CD4-positive, alpha-beta T cell treated with Interleukin-17A for 4 hours (primary cell): ENCODE measurements at places on chromosomes 1 and 21.
A peak's percentile ranks its signal among the peaks of the same experiment; 100 is the strongest.

DNA sequence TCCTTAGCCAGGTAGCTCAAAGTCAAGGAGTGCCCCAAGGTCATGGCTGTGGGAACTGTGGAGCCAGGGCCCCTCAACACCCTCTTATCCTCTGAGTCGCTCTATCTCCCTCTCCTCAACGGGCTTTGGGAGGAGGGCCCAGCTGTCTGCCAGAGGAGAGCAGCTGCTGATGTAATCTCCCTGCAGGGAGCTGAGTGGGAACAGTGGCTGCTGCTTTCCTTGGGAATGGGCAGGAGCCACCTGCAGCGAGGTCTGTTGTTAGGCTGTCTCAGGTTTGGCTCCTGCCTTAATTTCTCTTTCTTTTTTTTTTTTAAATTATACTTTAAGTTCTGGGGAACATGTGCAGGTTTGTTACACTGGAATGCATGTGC lies 58.8 kb upstream of the MAP1LC3C start:
- no peak for DNase-seq

DNA sequence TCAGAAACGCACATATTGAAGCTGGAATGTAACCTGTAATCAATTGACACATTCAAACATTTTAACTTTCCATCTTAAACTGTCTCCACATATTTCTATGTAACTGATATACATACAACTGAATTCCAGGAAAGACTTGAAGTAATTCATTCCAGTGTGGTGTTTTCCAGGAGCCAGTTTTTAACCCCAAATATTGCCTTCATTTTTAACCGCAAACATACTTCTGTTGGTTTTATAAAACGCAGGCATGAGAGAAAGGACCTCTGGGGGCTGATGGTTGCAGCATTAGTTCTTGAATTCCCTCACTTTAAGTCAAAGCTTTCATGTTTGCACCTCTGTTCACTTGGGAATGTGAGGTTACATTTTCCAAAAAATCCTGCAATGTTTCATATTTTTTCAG lies 204.1 kb downstream of the CRB1 start:
- no peak for DNase-seq

GRCh38 chr1:176499671-176500070 lies 36.7 kb downstream of the PAPPA2 start:
- DNase-seq, result no peak

DNA sequence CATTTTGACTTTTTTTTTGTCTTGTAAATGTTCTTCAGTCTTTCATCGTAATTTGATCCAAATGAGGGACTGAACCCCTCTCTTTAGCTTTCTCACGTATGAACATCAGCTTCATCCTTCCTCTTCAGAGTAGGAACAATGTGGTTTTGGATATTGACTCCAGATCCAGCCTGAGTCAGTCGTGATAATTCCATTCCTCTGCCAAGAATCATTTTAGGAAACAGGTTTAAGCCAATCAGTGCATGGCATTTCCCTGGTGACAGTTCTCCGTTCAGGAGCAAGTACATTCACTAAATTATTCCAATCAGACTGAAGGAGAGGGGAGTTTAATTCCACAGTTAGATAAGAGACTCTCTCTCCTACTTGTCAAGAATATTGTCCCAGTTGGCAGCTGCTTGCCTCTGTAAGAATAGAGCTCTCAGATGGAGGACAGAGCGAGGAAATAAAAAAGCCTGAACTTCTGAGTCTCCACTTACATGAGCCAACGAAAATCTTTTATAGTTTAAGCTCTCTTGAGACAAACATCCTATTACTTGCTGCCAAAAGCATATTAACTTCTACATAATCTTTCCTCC lies 18.6 kb downstream of the RHOU start:
- no peak for DNase-seq

DNA sequence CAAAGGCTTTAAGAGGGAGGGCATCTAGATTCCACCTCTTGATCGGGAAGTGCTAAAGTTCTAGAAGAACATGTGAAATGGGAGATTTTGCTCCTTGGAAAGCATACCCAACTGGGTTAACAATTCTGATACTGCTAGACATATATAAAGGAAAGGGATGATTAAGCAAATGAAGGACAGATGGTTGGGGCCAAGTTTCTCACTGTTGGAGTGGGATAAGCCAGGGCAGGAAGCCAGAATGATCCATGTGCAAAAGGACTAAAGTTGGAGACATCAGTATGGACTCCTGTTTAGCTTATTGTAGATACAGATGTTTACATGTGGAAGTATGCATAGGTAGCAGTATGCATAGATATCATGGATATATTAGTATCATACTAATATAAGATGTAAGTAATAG lies 16.8 kb downstream of the PLA2G5 start:
- no peak for DNase-seq

- DNase-seq, result peak; percentile 34
These were observed 28.2 kb upstream of the SLC30A1 start for GRCh38 chr1:211606914-211607753.

GRCh38 chr1:52210044-52210443 lies 68.2 kb downstream of the ZFYVE9 start:
- DNase-seq, result no peak

- peak; percentile 59 for DNase-seq
These were observed 431 bp downstream of the MAP1LC3C start for GRCh38 chr1:241998412-241998921.

DNA sequence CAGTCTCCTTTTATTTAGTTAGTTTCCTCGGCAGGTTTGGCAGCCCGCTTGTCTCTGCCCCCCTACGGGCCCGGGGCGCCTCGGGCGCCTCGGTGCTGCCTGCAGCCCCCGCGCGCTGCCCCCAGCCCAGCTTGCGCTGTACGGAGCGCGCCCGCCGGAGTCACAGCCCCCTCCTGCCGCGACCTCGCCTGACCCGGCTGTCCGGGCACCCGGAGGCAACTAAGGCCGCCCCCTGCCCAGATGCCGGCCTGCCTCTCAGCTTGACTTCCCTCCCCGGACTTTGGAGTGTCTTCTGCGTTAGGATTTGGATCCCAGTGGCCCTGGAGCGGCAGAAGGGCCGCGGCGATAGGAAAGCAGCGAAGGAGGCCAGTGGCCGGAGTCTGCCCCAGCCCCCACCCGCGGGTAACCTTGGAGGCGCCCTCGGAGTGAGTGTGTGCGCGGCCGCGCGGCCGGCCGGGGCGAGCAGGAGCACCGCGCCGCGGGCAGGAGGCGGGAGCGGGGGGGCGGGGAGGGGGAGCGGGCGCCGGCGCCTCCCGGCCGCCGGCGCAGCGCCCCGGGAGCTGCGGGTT lies 7.6 kb downstream of the CDKN2C start:
- DNase-seq, result peak; percentile 39

DNA sequence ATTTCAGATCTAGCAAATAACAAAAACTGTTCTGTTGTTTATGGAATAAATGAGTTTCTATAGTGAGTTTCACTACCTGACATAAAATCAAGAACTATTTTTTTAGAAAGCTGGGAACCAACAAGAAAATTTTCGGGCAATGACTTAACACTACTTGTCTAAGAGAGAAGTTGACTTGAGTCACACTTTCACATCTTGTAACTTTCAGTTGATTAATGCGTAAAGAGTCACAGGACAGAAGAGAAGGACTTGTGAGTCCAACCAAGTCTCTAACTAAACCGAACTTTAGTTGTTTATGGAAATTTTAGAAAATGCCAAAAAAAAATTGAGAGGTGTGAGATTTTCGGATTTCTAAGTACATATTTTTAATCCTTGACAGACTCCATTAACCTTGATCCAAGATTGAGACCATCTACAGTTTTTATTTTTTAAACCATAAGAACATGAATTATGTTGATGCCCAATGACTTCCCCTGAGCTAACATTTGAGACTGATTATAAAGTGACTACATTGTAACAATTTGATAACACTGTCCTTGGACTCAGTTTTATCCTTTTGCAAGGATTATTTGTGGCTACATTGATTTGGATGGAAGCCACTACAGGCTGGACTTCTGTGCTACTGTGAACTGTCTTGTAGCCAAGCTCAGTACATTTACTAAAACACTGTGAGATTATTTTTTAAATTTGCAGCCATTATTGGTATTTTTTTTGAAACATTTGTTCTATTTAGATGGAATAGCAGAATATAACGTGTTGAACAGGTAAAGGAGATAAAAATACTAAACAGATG lies 284.0 kb downstream of the PTPRC start:
- no peak for DNase-seq

GRCh38 chr1:14777516-14778506 lies 179.3 kb downstream of the KAZN start:
- no peak for DNase-seq

GRCh38 chr1:3993619-3994375 lies 93.7 kb upstream of the C1orf174 start:
- no peak for DNase-seq

- DNase-seq, result no peak
These were observed 5.0 kb upstream of the AHCYL1 start for GRCh38 chr1:109979489-109980091.

DNA sequence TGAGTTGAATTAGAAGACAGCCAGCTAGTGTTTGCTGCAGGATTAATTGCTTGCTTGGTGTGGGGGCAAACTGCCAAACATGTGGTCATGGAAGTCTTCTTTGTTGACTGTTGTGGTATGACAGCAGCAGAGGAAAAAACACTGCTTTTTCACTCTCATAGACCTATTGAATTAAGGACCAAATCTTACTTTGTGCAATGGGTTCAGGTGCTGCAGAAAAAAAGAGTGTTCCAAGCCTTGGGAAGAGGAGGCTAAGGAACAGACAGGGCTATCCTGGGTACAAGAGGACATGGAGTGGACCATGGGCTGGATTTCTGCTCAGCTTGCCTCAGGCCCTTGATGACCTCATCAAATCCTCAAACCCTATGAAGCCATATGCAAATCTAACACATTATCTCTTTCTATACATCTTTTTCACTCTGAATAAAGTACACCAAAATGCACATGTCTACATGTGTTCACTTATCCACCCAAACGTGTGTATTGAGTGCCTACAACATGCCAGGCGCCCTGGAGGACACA lies 61.5 kb downstream of the SIPA1L2 start:
- DNase-seq, result no peak

DNA sequence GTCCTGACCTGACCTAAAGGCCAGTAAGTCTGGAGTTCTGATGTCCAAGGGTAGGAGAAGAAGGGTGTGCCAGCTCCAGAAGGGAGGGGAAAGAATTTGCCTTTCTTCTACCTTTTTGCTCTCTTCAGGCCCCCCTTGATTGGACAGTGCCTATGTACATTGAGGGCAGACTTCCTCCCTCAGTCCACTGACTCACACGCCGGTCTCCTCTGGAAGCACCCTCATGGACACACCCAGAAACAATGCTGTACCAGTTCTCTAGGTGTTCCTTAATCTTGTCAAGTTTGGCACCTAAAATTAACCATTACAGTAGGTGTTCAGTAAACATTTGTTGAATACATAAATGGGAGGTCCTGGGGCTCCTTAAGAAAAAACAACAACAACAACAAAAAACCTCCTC lies 51.0 kb upstream of the POU2F1 start:
- DNase-seq, result no peak

- no peak for DNase-seq
These were observed 376.3 kb downstream of the KCNH1 start for GRCh38 chr1:210757677-210758076.

- no peak for DNase-seq
These were observed 91.9 kb upstream of the KCNK2 start for GRCh38 chr1:214990619-214991018.

DNA sequence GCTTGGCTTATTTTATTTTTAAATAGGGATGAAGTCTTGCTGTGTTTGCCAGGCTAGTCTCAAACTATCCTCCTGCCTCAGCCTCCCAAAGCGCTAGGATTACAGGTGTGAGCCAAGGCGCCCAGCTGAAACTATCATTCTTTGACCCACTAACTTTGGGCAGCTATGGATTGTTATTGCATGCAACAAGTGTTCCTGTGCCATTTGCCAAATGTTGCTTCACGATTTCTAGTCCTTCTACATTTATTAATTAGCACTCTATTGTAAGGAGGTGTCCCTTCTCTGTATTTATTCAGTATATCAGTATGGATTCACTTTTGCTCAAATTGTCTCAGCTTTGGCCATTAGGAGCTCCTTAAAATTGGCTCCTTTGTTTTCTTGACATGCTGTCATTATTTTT lies 36.4 kb downstream of the YTHDF2 start:
- DNase-seq, result no peak

- peak; percentile 39 for DNase-seq
These were observed 9.8 kb upstream of the CELSR2 start for GRCh38 chr1:109239409-109240068.

DNA sequence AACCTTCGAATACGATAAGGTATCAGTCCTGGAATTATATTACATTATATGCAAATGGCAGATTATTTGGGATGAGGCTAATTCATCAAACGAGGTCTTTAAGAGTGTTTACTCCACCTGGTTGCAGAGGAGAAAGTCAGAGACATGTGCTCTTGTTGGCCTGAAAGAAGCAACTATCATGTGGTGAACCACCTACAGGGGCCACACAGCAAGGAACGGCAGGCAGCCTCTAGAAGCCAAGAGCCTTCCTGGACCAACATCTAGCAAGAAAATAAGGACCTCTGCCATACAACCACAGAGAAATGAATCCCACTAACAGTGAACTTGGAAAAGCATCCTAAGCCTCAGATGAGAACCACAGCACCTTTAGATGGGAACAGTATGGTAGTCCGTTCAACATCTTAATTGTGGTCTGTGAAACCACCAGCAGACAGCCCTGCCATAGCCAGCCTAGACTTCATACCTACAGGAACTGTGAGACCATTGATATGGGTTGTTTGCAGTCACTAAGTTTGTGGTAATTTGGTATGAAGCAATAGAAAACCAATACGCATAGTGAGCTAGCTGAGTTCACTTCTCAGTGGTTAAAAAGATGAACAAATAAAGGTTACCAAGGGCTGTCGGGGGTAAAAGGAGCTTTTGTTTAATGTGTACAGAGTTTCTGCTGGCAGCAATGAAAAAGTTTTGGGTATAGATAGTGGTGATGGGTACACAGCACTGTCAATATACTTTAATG lies 345.7 kb upstream of the RUNX1 start:
- no peak for DNase-seq

DNA sequence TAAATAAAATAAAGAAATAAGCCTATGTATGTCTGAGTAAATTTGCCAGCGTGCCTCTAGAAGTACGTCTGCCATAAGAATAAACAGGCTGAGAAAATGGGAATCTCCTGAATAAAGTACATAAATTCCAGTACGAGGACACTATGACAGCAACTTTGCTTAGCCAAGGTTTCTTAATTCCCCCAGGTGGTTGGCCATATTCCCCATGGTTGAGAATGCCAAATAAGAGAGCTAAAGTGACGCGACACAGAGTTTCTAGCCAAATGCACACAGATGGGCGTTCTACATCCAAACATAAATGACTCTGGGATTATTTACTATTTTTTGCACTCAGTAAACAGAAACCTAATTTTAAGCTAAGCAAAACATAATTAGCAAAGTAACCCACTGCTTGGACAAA lies 19.5 kb downstream of the KCNH1 start:
- DNase-seq, result no peak
